ENCODE measurements at places on chromosomes 4 and X.

DNA sequence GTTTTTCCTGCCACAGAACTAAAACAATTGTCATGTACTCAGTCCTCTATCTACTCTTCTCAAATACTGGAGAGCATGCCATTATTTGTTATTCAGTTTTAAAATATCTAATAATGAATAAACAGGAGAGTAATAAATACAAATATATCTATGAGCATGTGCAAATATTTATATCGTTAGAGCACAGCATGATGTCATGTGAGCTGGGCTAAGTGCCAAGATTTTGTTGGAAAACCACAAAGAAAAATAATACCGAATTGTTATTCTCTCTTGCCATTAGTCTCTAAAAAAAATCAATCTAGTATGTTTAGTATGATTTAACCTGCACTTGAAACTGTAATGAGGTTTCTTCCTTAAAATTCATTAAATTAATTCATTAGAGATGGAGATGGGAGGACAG is 97.3 kb downstream of the DDX60 start:
- DNase-seq, result no peak

GRCh38 chr4:173498023-173498422 is 32.0 kb downstream of the HAND2 start:
- no peak for DNase-seq

DNA sequence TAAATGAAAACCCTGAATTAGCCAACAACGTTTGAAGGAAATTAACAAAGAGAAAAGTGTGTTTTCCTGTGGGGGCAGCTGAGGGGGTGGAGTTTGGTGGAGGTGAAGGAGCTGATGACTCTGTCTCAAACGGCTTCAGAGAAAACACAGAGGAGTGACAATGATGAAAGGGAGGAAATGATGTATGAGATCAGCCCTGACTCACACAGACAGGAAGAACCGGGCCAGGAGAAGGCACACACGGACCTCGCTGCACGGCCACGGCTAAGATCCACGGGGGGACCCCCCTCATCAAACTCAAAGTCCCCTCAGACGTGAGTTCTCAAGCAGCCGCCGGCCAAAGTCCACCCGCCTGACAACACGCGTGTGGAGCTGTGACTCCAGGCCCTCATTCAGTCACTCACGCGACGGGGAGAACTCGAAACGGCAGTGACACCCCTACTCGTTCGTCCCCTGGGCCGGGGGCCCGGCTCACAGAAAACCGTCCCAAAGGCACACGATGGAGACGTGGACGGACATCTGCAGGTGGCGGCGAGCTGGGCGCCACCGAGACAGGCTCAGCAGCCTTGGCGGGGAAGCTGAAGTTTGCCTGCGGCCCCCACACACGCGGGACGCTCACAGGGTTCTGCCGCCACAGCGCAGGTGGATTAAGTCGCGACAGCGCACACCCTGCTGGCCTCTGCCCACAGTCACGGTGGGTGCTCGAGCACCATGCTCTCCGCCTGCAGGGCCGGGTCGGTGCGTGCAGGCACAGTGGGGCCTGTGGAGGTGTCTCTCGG is 28.8 kb downstream of the PPP2R3B start:
- DNase-seq, result no peak

DNA sequence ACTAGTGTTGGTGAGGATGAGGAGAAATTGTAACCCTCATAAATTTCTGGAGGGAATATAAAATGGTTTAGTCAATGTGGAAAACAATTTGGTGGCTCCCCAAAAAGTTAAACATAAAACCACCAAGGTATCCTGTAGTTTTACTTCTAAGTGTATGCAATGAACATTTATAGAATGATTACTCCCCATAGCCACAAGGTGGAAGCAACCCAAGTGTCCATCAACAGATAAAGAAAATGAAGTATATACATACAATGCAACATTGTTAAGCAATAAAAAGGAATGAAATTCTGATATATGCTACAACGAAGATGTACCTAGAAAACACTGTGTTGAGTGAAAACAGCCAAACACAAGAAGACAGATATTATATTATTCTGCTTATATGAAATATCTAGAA is 569.1 kb upstream of the GRID2 start:
- DNase-seq, result no peak

DNA sequence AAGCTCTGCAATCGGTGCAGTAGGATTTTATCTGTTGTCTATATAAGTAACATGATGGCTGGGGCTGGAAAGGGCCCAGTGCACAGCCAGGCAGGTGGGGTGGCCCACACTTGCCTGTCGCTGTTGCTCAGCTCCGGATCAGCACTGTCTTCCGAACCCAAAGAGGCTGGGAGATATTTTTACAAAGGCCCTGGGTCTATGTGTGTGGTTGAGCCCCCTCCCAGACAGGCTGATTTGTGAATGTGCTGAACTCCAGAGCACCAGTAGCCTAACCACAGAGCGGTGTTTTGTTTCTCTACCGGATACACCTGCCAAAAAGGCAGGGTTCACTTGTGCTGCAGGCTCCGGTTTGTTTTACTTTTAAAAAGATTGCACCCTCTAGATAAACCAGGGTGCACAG is 33.5 kb upstream of the CHRNA9 start:
- no peak for DNase-seq

DNA sequence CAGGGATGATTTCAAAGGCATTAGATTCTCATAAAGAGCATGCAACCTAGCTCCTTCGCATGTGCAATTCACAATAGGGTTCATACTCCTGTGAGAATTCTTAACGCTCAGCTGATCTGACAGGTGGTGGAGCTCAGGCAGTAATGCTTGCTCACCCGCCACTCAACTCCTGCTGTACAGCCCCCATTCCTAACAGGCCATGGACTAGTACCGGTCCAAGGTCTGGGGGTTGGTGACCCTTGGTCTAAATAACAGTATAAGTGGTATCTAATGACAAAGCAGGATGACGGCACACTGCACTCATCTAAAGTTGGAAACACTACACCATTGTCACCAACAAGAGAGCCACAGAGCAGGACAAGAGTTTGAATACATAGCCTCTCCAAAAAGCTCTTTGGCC is 28.5 kb downstream of the ADGRA3 start:
- peak; percentile 12 for DNase-seq

GRCh38 chr4:1381181-1381621 is 25.0 kb downstream of the NKX1-1 start:
- DNase-seq, result no peak

GRCh38 chr4:38109370-38109769 is 149.2 kb downstream of the PTTG2 start:
- DNase-seq, result no peak

DNA sequence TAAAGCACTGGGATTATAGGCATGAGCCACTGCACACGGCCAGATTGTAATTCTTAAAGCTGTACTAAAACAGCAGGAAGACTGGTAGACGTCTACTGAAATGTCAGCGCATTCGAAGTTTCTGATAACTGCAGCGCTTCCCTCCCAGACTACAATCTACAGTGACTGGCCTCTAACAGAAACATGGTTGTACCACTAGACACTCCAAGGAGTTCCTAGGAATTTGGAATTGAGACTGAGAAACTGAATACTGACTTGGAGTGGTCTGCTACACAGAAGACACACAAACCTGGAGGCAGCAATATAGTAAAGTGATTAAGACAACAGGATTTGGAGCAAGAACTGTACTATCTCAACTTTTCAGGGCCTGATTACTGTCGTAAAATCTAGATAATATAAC is 937 bp downstream of the HELQ start:
- no peak for DNase-seq

DNA sequence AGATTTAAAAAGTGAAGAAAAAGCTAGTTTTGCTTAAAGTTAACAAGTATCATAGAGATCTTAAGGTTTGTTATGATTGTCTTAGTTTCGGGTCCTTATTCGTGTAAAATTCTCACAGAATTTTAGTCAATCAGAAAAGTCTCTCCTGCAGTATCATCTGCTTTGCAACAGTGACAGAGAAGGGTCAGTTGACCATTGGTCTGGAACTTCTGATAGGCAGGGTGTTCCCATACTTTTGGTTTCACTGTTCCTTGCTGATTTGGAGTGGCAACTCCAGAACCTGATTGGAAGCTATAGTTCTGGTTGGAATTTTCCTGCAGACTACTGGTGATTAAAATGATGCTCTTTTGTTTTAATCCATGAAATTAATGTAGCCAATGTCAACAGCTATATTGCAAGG is 1.8 kb downstream of the IL15 start:
- no peak for DNase-seq

DNA sequence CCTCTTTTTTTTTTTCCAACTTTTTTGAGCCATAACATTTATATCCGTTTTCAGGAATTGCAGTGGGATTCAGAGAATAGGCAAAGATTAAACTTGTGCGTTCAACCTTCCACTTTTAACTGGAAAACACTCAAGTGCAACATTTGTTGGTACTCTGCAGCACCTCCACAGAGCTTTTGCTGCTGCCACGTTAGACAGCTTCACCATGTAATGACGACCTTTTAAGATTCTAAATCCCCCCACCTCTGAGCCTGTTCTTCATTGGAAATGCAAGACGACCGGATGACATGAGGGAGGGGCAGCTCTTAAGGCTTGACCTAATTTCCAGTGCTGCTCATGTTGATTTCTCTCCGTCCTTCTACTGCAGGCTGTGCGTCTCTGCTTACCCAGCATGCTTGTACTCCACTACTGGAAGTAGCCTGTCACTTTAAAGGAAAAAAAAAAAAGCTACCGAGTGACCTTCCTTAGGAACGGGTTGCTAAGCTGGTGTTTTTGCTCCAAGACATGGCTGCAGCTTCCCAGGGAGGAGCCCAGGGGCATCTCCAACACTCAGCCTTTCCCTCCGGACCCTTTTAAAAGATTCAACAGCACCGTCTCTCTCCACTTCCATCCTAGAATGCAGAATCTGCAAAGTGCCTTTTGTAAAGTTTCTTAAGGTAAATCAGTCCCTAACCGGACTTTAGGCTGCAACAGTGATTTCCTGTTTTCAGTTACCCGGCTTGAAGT is at the start of gene CC2D2A:
Gene CC2D2A (plus strand): TSS at position 481 of the 726 bp plus-strand sequence. CDS start 6,051 bp downstream, outside the sequence.
- no peak for DNase-seq

DNA sequence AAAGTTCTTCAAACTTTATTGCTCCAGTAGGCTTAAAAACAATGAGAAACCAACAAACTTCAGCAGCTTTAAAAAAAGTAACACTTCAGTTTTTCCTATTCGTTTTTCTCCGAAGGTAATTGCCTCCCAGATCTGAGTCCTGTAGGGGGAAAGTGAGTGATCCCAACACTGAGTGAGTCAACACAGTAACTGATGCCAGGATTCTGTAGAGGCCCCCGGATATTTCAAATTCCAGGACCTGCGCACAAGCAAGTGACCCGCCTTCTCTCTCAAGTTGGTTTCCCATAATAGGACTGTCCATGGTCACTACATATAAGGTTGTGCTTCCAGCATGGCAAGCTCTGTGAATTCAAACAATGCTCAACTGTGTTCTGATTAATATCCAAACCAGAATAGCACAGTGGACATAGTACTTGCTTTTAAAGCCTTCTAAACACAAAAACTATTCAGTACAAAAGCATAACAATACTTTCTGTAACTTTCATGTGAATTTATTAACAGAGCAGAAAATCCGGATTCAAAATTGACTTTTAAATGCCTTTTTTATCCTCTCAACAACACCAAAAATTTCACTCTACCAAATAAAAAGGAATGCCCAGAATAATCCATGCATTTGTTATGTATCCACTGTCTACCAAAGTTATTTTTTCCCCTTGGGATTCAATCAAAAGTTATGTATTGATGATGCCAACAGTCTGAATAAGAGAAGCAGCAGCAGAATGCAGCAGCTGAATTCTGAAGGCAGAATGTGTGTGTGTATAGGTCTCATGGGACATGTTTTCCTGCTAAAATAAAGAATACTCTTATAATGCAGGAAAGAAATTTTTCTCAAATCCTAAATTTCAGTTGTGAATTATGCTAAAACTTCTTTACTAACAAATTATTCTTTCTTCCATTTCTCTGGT is at the start of gene DMD:
Gene DMD (minus strand): TSS at position 194 of the 905 bp plus-strand sequence. CDS start 237 bp downstream, outside the sequence.
- DNase-seq, result no peak

- no peak for DNase-seq
These were observed 12.6 kb downstream of the SRD5A3 start for GRCh38 chr4:55358668-55359067.

DNA sequence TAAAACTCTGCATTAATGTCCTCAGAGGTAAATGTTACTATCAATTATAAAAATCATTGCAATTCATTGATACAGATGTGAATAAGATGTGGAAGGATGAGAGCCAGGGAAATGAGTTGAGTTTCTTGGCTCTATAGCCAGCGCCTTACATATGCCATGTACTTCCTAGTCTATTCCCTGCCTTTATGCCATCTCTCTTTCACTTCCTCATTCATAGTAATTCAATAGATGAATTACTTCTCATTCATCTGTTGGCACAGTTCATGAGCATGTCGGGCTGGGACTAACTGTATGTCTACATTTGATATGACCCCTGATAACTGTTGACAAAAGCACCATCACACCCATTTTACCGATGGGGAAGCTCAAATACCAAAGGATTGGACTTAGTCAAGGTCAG is 55.7 kb downstream of the LNX1 start:
- no peak for DNase-seq

DNA sequence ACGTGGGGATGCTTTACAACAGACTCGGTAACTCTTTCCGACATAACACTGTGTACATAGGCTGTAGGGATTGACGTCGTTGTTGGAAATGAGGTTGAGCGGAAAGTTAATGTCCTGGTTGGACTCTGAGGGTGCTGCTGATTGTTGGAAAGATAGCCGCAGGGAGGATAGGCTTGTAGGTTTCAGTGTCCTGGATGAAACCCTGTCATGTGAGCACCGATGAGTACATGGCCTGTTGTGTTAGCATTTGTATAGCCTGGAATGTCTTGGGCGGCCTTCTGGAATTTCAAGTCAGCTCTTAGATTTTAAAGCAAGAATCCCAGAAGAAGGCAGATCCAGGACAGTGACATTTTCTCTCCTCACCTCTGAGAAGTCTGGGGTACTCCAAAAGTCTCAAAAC is 63.3 kb downstream of the TBC1D14 start:
- DNase-seq, result no peak

- DNase-seq, result no peak
These were observed 385.6 kb upstream of the FGF16 start for GRCh38 chrX:77061545-77061944.

- no peak for DNase-seq
These were observed 619 bp upstream of the PDK3 start for GRCh38 chrX:24464498-24464835.

GRCh38 chr4:13537011-13537831 is 7.1 kb downstream of the NKX3-2 start:
- no peak for DNase-seq
